NCI-H1092 (cell line): ENCODE measurements at places on chromosomes 4 and X.

- DNase-seq = no peak
These were observed 8.8 kb upstream of the NKX1-1 start for GRCh38 chr4:1414831-1415680.

DNA sequence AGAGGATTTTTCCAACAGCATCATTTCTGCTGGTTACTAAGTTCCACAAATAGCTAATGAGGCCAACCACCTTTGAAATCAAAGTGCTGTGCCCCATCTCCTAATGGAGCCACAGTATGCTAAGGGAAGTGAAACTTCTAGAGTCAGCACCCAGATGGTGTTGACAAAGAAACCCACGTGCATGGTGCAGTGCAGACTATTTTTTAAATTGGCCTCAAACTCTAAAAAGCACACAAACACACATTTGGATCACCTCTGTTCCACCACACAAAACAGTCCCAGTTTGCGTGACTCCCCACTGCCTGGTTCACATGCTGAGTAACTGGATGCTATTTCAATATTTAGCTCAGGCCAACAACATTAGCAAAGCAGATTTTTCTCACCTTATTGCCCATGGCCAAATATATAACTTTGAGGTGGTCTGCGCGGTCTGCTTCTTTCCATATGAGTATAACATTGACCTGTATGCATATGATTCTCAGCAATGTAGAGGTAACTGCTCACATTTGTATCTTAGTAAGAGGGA lies 69.9 kb downstream of the AMELX start:
- no peak for DNase-seq

DNA sequence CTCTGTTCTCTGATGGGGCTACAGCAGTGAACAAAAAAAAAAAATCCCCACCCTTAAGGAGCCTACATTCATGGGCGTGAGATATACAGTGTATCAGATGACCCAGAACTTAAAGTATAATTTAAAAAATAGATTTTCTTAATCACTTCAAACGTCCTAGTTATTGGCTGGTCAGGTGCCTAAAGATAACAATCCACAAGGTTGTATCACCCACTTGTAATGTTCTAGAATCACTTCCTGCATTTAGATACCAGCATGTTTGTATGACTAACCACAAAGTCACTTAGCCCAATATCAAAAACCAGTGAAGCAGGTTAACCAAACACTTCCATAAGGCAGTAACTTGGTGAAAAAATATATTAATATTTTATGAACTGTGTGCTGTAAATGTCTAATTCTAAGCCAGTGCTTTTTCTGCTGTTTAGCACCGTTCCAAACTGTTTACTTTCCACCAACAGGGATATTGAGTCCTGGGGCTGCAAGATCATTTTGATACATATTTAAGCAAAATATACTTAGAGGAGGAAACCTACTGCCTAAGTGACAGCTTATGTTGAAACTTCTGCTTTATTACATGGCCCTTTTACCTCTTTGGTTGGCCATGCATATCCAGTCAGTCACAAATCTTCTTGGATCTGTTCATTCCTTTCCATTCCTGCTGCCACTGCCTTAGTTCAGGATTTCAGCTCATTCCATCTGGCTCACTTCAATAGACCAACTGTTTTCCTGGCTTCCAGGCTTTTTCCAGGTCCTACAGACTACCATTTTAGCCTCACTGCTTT lies 43.3 kb downstream of the CD40LG start:
- no peak for DNase-seq

- no peak for DNase-seq
These were observed 1079.9 kb upstream of the SLIT2 start for GRCh38 chr4:19171832-19172231.

GRCh38 chr4:101158134-101158482 lies 189.2 kb downstream of the PPP3CA start:
- no peak for DNase-seq

DNA sequence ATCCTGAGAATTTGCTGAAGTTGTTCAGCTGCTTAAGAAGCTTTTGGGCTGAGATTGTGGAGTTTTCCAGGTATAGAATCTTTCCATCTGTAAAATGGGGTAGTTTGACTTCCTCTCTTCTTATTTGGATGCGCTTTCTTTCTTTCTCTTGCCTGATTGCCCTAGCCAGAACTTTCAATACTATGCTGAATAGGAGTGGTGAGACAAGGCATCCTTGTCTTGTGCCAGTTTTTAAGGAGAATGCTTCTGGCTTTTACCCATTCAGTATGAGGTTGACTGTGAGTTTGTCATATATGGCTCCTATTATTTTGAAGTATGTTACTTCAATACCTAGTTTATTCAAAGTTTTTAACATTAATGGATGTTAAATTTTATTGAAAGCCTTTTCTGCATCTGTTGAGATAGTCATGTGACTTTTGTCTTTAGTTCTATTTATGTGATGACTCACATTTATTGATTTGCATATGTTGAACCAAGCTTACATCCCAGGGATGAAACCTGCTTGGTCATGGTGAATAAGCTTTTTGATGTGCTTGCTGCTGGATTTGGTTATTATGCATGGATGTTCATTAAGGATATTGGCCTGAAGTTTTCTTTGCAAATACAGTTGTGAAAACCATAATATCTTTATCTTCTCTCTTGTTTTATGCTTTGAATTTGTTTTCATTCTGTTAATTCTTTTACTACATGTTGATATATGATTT lies 573.8 kb upstream of the NDST4 start:
- DNase-seq = no peak

DNA sequence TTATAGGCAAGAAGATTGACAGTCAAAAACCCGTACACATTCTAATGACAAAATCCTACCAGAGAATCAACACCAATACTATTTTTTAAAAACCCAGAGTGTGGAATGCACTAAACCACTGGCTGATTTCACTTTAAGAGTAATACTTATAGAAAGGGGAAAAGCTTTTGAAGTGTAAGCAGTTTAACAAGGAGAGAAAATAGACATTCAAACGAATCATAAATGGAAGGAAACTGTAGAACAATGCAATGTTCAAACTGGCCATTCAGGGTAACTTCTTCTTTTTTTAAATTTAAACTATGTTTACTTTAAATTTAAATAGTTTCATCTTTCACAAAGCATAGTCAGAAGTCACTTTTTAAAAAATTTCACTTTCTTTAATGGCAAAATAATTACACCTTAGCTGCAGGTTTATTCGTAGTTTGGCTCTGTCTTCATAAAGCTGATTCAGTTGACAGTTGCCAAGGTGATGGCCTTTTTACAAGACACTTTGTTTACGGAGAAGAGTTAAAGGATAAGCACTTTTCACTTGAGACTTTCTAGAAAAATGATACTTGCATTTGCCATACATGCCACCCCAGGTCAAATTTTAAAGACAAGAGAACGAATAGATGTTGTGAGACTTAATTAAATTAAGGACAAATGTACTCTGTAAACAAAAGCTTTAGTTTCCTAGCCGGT lies 82.4 kb upstream of the KLF3 start:
- DNase-seq = no peak

- DNase-seq = no peak
These were observed 265.0 kb upstream of the SLITRK2 start for GRCh38 chrX:145552643-145553042.

DNA sequence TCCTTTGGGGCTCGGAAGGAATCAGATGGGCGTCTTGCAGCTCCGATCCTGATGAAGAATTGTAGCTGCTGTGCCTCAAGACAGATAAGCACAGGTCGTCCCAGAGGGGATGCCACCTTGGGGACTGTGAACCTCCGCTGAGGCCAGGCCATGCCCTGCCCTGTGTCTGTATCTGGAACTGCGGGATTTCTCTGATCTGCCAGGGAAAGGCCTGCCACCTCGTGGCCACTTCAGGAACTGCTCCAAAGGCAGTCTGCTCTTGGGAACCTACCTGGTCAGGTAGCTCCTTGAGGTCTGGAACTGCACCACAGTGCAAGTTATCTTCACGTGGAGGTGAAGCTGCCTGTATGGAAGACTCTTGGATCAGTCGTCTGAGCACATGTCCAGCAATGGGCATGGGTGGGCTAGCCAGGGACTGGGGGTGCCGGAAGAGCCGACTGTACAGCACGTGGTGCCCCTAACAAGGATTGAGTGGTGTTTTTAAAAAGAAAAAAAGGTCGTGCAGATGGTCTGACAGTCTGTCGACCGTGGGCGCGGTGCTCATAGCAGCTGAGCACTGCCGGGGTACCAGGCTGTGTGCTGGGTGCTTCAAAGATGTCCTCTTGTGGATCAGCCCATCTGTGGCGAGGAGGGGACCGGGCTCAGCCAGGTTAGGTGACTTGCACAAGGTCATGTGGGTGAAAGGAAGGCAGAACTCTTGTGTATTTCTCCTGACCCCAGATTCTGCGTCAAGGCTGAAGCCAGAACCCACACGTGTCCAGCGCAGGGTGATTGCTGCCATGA lies 3.1 kb upstream of the GRPEL1 start:
- peak; percentile 59 for DNase-seq

- DNase-seq = no peak
These were observed 285.0 kb upstream of the DIPK2B start for GRCh38 chrX:45485719-45486118.

- DNase-seq = no peak
These were observed 11.7 kb upstream of the PITX2 start for GRCh38 chr4:110634350-110635162.

DNA sequence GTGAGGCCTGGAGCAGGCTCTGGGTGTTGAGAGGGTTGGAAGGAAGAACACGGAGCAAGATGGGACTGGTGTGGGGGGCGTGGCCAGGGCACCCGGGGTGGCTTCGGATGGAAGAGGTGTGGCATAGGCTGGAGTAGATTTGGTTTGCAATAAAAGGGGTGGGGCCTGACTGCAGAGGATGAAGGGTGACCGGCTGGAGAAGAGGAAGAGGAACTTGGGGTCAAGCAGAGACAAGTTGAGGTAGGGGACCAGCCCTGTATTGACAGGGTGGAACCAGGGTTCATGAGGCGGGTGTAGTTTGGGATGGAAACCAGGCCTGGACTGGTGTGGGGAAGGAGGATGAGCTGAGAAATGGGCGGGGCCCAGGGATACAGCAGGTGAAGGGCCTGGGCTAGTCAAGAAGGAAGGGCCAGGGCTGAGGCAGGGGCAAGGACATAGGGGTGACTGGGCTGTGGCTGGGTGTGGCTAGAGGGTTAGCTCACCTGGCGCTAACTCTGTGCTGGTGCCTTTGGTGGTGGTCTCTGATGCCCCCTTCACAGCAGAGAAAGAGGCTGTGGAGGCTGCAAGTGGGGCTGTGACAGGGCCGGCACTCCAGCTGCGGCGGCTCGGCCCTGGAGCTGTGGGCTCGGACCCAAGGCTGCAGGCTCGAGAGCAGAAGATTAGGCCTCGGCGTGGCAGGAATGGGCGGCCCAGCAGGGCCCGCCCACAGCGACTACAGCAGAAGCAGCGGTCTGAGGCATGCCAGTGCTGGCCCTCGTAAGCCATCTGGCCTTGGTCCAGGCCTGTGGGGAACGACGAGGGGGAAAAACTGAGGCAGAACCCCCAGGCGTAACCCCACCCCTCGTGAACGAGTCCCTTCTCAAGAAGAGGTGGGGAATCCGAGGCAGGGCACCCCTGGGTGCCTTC lies 5.0 kb downstream of the PLP2 start:
- no peak for DNase-seq

GRCh38 chr4:127772769-127773671 lies 9.1 kb upstream of the HSPA4L start:
- DNase-seq = no peak

DNA sequence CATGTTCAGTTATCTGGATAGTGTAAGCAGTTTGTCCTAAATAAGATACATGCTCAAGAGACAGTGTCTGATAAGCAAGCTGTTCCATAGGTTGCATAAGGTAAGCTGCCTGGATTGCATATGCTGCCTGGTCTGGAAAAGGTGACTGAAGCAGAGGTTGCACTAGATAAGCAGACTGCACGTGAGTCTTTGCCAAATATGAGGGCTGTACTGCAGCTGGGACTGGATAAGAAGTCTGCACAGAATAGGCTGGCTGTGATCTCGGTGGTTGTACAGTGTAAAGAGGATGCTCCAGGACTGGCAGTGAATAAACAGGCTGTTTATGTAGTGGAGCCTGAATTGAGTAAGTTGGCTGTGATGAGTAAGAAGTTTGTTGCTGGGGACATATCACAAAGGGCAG lies 68.9 kb downstream of the WNK3 start:
- no peak for DNase-seq

DNA sequence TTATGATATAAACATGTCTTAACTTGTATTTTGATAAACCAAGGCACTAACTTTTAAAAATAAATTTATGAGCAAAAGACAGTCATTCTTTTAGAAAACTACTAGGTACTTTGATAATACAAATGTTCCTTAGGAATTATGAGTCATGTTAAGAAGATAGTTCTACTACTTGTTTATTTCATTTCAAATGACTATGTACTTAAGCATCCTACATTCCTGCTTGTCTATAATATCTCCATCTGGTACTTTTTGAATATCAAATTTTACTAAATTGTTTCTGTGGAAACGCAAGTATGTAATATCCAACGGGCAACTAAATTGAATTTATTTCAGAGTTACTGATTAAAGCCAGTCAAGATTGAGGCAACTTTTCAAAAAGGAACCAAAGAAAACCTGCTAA lies 61.8 kb downstream of the CAMK2D start:
- no peak for DNase-seq

DNA sequence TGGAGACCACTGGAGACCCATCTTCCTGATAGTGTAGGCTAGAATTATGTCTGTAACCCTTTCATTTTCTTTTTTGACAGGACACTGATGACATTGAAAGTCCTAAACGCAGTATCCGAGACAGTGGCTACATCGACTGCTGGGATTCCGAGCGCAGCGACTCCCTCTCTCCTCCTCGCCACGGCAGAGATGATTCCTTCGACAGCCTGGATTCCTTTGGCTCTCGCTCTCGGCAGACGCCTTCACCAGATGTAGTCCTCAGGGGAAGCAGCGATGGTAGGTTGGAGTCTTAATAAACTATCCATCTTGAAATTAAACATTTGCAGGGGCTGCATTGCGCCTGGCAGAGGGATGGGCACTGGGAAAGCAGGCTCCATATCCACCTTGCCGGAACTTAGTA lies 75.4 kb downstream of the LIMCH1 start:
- DNase-seq = no peak
